ENCODE measurements at places on chromosomes 13 and 19.
A peak's percentile ranks its signal among the peaks of the same experiment; 100 is the strongest.

DNA sequence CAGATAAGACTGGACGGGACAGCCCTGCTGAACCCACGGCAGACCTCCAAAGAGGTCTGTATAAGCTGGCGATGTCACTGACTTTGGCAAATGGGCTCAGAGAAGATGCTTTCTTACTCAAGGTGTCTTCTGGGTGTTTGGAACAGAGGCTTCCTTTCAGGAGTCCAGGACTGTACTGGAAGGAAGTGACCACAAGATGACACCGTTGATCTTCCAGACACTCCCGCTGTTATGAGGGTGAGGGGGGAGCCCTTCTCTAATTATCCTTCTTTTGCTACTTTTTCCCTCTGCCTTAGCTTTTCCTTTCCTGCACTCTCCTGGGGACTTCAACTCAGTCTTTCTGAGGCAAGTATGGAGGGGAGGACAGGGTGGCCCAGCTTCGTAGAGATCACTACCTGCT lies 65.2 kb upstream of the ZNF599 start:
- DNase-seq: no peak

DNA sequence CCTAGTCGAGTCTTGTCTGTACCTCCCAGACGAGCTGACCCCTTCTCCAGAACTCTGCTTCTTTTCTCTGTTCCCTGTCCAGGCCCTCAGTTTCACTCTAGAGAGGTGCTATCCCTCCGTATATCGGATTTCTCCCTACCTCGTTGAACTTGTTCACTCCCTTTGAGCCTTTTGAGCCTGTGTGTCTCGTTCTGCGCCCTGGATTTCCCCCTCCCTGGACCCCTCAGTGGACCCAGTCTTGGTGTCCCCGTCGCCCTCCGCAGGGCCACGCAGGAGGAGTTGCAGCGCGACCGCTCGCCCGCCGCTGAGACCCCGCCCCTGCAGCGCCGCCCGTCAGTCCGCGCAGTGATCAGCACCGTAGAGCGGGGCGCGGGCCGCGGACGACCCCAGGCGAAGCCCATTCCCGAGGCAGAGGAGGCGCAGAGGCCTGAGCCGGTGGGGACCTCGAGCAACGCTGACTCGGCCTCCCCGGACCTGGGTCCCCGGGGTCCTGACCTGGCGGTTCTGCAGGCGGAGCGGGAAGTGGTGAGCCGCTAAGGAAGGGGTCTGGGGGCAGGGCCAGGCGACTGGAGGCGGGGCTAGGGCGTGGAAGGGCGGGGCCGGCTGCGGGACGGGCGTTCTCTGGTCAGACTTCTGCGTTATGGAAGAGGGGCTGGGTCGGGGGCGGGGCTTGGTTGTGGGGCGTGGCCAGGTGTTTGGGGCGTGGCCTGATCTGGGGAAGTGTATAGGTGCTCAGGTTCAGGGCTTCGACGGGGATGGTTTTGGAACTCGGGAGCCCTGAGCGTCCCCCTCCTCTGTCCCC lies 5.5 kb downstream of the EPS8L1 start:
- peak; percentile 88 for DNase-seq

- DNase-seq: no peak
Observed at GRCh38 chr19:33413868-33414666, 40.6 kb downstream of the CEBPG start.

- DNase-seq: no peak
Observed at GRCh38 chr19:5935473-5936291, 21.6 kb downstream of the CAPS start.

GRCh38 chr13:98937911-98938381 lies 39.9 kb downstream of the DOCK9 start:
- DNase-seq: no peak

DNA sequence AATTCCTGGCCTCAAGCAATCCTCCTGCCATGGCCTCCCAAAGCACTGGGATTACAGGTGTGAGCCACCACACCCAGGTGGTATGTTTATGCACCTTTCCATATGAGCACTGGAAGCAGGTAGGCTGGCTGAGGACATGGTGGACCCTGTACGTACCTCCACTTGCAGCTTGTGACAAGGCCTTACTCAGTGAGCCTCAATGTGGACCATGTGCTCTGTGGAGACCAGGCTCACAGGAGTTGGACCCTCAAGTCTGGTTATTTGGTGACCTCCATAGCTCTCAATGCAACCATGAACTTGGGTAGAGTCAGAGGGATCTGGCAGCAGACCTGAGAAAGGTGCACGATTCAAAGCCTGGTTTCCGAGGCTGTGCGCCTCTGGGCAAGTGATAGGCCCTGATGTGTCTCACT lies 5.5 kb downstream of the ACP4 start:
- no peak for DNase-seq

- DNase-seq: no peak
Observed at GRCh38 chr13:98171900-98172589, 5.0 kb downstream of the RNF113B start.

DNA sequence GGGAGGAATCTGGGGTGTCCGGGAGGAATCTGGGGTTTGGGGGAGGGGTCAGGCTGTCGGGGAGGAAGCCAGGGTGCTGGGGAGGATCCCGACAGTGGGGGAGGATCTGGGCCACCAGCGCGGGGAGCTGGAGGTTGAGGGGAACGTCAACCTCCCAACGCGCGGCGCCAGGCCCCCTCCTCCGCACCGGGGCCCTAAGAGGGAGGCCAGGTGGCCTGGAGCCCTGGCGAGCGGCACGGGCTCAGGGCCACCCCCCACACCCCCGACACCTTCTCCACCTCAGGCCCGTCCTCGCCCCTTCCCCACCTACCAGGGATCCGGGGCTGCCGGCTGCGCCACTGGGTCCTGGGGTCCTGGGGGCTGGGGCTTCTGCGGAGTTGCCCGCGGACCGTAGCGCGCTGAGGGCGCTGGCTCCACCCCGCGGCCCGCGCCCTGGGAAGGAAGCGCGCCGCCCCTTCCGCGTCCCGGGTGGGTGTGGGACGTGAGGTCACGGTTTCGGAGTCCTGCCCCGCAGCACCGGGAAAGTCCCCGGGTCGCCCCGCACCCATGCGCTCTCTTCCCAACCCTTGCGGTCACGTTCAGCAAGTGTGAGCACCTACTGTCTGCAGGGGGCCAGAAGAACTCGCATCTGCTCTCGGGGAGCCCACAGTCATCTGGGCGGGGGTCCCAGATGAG lies at the start of gene TICAM1:
Gene TICAM1 (minus strand): TSS at position 409 of the 675 bp plus-strand sequence. CDS start 13,335 bp downstream, outside the sequence.
- peak; percentile 72 for DNase-seq

GRCh38 chr13:94318418-94318817 lies 161.1 kb downstream of the DCT start:
- no peak for DNase-seq

GRCh38 chr19:34256835-34257558 lies 2.6 kb downstream of the GARRE1 start:
- no peak for DNase-seq
